ENCODE measurements at places on chromosomes 12 and 14. TPM values are rescaled to one million over a fixed set of nuclear protein-coding genes. Genes with fewer than 3 reads are reported as not detected.

GRCh38 chr12:13318231-13319015 is 121.9 kb downstream of the EMP1 start:
- no peak for DNase-seq

DNA sequence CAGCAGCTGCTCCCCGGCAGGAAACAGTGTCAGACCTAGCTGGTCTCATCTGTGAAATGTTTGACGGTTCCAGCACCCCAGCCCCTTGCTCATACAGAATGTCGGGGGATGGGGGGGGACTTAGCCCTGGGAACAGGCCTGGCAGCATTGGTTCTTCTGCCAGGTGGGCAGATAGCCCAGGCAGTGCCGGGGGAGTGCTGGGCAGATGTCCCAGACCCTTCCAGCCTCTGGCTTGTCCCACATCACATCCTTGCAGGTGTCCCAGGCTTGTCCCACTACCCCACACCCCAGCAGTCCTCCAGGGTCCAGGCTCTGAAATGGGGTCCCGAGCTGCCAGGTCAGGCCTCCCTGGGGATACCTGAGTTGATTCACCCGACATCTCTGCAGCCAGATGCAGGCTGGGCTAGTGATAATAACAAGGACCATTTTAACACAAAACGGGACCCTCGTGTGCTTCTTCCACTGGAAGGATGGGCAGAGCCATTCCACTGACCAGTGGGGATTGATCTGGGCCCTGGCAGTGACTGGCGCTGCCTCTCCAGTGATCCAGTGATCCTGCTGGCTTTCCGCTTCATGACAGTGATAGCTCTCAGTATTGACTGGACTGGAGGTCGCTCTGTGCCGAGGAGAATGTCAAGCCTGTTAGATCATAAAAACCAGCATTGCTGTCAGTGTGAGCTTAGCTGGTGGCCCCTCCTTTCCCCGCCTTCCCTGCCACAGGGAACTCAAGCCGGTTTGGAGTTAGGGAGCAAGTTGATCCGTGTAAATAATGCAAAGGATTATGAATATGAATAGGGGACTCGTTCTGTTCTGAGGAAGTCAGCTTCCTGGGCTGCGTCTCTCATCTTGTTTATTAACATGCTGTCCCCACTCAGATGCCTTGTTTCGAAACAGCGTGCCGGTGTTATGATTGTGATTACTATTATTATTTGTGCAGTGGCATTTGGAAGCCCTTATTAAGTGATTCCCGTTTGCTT is 180.6 kb downstream of the AACS start:
- no peak for DNase-seq

DNA sequence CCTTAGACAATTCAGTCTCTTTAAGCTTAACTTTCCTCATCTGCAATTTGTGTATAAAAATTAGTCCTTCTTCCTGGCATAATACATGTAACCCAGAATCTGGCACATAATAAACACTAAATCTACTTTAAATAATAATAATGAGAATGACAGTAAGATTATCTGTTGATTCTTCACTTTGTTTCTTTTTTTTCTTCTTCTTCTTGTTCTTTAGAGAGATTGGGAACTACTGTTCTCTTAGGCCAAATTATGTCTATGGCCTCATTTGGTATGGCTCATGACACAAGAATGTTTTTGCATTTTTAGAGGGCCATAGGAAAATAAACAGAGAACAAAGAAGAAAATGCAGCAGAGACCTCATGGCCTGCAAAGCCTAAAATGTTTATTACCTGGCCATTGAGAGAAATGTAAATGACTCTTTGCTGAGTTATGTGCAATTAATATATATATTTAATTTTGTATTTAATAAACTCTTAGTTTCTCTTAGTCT is 275.8 kb downstream of the SLC6A15 start:
- peak; percentile 12 for DNase-seq

DNA sequence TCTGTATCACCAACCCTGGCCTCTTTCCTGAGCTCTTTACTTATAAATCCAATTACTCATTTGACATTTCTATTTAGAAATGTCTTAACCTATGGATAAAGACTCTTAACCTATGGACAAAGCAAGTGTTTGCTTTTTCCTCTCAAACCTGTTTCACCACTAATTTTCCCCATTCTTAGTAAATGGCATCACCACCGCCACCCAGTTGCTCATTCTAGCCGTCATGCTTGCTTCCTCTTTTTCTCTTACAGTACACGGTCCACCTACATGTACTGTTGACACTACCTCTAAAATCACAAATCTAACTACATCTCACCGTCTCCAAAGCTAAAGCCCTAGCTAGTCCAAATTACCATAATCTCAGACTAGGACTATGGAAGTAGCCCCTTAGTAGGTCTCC is 60.0 kb downstream of the CAPS2 start:
- DNase-seq = no peak

DNA sequence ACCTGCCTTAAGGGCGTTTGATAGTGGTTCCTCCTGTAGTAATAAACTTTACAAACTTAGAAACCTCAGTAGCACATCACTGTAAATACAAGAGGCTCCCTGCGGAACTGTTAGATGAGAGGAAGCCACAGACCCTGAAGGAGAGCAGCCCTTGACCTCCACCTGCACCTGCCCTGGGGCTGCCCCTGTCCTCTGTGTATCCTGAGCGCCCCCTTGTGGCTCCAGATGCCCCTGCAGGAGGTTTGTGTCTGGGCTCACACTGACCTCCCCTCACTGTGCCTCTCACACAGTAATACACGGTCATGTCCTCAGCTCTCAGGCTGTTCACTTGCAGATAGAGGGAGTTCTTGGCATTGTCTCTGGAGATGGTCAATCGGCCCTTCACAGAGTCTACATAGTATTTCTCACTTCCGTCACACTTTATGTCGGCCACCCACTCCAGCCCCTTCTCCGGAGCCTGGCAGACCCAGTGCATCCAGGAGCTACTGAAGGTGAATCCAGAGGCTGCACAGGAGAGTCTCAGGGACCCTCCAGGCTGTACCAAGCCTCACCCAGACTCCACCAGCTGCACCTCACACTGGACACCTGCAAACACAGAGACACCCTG is 1059.8 kb downstream of the TMEM121 start:
- no peak for DNase-seq

GRCh38 chr14:32354716-32355115 is 25.6 kb downstream of the AKAP6 start:
- DNase-seq = no peak

DNA sequence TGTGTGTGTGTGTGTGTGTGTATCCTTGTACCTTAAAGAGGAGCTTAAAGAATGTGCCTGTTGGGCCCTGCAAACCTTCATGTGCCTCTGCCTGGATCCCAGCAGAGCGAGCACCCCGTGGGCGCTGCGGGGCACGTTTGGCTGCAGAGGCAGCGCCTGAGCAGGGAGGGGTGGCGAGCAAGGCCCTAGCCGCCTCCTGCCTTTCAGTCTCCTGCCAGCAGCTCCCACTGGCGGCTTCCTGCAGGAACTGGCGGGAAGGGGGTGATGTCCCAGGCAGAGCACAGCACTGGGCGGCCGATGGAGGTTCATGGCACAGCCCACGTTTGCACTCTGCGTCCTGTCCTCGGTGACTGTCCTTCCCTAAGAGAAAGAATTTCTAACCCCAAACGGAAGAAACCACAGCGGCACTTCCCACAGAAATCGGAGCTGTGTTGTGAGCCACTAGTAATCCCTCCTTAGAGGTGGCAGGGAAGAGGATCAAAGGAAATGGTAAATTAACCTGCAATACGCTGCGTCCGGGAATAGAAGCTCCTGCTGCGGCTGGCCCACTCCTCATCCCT is 19.8 kb downstream of the ZBTB42 start:
- DNase-seq = no peak

- DNase-seq = no peak
Measured at GRCh38 chr12:53419756-53420155, 3.9 kb upstream of the AMHR2 start.

- DNase-seq = no peak
Measured at GRCh38 chr12:724194-724855, 28.1 kb upstream of the WNK1 start.

The SELPLG gene
- 8.1 TPM for polyA plus RNA-seq

The NKX2-1 gene
- polyA plus RNA-seq = not detected

Data from BJ (cell line).